Inflammatory macrophage treated with lipopolysaccharide for 4 hours (primary cell): ENCODE measurements at places on chromosomes 7 and 10.

DNA sequence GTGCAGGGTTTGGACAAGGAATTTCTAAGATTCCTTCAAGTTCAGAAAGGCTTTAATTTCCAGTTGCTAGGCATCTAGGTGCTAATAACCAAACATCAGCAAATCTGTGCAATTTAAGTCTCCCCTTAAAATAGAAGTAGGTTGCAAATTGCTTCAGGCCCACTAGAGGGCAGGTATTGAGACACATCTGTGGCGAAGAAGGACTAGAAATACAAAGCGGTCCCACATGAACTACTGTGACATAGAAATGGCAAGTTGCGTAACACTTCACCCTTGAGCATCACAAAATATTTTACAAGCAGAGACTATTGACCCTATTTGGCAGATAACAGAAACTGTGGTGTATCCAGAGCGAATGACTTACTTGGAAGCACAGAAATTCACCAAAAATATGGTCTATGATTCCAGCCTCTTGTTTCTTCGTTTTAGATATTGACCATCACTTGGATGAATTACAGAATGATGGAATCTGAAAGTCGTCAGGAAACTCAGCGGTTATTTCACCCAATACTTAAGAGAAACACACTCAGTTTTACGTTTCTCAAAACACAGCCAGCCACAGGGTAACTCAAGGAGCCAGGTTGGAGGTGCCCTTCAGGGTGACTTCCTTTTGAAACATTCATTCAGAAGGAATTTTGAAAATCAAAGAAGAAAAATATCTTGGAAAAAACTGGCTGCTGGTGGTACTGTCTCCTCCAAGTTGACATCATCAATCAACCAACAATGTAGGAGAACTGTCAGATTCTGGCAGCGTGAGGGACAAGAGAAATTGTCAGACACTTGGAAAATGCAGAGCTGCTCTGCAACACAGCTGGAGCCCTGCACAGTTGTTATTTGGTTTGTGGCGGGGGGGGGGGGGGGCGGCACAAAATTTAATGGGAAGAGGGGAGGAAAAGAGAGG is 256.3 kb upstream of the MINDY3 start:
- DNase-seq: peak; percentile 1

DNA sequence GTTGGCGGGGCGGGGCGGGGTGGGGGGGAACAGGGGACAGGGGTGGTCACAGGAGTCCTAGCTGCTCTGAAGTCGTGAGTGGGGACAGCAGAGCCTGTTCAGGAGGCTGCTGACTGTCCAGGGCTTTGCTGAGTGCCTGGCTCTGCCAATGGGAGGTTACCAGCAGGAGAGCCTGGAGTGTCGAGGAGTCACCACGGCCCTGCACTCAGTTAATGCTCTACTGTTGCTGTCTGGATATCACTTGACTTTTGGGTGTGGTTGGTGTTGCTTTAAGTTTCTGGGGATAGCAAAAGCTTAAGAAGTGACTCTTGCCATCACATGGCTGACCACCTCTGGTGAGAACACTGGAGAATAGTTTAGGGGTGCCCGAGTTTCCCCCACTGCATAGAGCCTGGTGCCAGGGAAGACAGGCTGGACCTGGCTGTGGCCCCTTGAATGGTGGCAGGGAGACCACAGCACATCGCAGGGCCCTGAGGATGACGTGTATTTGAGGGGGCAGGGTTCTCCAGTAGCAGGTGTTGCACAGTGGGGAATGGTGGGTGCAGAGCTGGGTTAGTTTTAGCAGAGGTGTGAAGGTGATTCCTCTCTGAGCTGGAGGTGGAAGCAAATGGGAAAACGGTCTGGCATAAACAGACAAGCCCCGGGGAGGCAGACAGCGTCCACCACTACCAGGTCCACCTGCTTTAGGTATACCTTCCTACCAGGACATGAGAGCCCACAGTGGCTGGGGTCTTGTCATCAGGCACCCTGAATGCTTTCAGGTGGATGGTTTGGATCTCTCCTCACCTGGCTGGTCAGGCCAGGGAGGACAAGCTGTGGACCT is 54.2 kb upstream of the CAMK2B start:
- DNase-seq: no peak

GRCh38 chr10:1274701-1275544 is 218.7 kb downstream of the WDR37 start:
- DNase-seq: no peak

GRCh38 chr7:127816354-127817190 is 164.6 kb downstream of the SND1 start:
- no peak for DNase-seq

- no peak for DNase-seq
These were observed 2.6 kb downstream of the MBL2 start for GRCh38 chr10:52769966-52770365.
